ENCODE measurements at places on chromosomes 13 and 19. TPM values are rescaled to one million over a fixed set of nuclear protein-coding genes. Genes with fewer than 3 reads are reported as not detected.

ATP8B3 gene
- polyA plus RNA-seq = 0.99 TPM

METTL21C gene
- polyA plus RNA-seq = 0.06 TPM

SLC27A5 gene
- polyA plus RNA-seq = 8.5 TPM

PSG6 gene
- not detected for polyA plus RNA-seq

ZNF563 gene
- 2.8 TPM for polyA plus RNA-seq

CRB3 gene
- 41.7 TPM for polyA plus RNA-seq

GPR183 gene
- 7.3 TPM for polyA plus RNA-seq

LYPD3 gene
- 1.0 TPM for polyA plus RNA-seq

TTC9B gene
- polyA plus RNA-seq = 3.1 TPM
